ENCODE measurements at places on chromosomes 3 and 15. TPM values are rescaled to one million over a fixed set of nuclear protein-coding genes. Genes with fewer than 3 reads are reported as not detected.

Gene SERPINI2
- total RNA-seq: 0.83 TPM

Gene CHRNA7
- 4.5 TPM for total RNA-seq

Gene LTK
- 0.30 TPM for total RNA-seq

Gene SLC24A5
- not detected for total RNA-seq

Gene ZNF710
- total RNA-seq: 19.7 TPM

Gene ITPKA
- total RNA-seq: 0.51 TPM

Gene EFCC1
- total RNA-seq: 7.8 TPM

Gene SPINK8
- total RNA-seq: not detected

Gene IL5RA
- not detected for total RNA-seq

Gene ATP6V1A
- total RNA-seq: 44.2 TPM

Gene PCOLCE2
- total RNA-seq: 1.5 TPM

Gene NDN
- 120 TPM for total RNA-seq

Gene KBTBD12
- total RNA-seq: not detected

DNA sequence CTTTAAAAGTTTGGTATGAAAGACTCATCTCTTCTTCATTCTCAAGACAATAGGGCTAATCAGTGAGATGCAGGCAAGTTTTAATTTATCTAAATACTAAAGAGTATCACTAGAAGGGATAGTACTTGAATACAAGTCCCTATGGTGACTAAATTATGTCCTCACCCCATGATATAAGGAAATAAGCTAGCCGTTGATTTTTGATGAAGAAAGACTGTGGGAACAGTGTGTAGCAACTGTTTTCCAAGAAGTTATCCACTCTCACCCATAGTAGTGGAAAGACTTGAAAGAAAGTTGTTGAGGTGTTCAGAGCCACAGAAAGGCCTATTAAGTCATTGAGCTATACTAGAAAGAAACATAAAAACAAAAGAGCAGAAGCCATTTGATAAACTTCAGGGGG is 36.7 kb downstream of the PIK3CA start:
- no peak overlapping the region for H3K27ac ChIP-seq
- no peaks in the 10 kb centered on the region for H3K27me3 ChIP-seq
- H3K4me1 ChIP-seq: peaks cover 5% of the 10 kb centered on the region

DNA sequence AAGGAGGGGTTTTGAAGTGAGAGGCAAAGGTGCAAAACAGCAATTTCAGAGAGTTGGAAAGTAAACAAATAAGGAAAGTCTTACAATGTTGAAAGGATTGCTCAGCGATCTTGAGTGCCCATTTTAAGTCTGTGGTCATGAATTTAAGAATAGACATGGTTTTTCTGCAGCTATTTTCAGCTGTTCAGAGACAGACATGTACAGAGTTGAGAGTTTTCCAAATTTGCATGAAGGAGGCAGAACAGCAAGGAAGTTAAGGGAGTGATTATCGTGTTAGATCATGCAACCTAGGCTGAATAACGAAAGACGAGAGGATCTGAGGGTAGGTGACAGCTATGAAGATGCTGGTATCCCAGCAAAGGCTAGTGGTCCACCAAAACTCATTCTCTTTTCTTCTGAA is 37.2 kb downstream of the DET1 start:
- H3K27me3 ChIP-seq: no peaks in the 10 kb centered on the region
- H3K36me3 ChIP-seq: no peaks in the 10 kb centered on the region
- no peak for DNase-seq

GRCh38 chr3:183114384-183115178 is 15.3 kb upstream of the MCCC1 start:
- H3K27me3 ChIP-seq: no peaks in the 10 kb centered on the region
- DNase-seq: no peak
- H3K4me3 ChIP-seq: no peak overlapping the region
- H3K36me3 ChIP-seq: no peaks in the 10 kb centered on the region

DNA sequence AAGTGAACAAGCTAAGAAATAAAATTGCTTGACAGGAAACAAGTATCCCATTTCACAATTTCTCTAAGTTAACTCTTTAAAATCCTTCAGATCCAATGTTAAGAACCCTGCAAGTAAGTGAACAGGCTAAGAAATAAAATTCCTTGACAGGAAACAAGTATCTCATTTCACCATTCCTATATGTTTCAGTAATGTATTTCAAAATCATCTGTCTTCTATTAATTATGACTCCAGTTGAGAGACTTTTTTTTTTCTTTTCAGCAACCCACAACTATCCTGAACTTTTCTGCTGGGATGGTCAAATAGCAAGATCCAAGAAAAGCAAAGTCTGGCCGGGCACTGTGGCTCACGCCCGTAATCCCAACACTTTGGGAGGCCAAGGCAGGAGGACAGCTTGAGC is 2.4 kb upstream of the SLC12A6 start:
- H3K4me3 ChIP-seq: no peak overlapping the region
- no peak overlapping the region for H3K27ac ChIP-seq
- H3K27me3 ChIP-seq: no peaks in the 10 kb centered on the region
- no peak for DNase-seq

DNA sequence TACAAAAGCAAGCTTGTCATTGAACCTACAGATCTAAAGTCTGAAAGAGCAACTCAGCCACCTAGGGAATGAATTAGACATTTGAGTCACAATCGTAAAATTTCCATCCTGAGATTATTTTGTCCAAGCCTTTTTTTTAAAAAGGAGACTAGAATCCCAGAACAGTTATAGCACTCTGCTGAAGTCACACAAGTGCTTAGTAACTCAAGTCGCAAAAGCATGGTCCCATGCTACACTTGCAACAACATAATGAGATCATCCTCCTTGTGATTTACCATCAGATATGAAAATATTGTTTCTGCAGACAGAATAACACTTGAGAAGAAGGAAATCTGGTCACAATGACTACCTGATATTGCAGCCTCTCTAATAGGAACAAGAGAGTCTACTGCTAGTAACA is 106.7 kb downstream of the ZIC4 start:
- no peaks in the 10 kb centered on the region for H3K27me3 ChIP-seq
- no peaks in the 10 kb centered on the region for H3K4me1 ChIP-seq
- no peaks in the 10 kb centered on the region for H3K36me3 ChIP-seq
- H3K27ac ChIP-seq: no peak overlapping the region
- DNase-seq: no peak

GRCh38 chr15:35723852-35724251 is 177.9 kb upstream of the DPH6 start:
- H3K27ac ChIP-seq: no peak overlapping the region
- no peak overlapping the region for H3K4me3 ChIP-seq
- DNase-seq: no peak
- no peaks in the 10 kb centered on the region for H3K36me3 ChIP-seq

- DNase-seq: no peak
- no peaks in the 10 kb centered on the region for H3K4me1 ChIP-seq
- H3K36me3 ChIP-seq: no peaks in the 10 kb centered on the region
Observed at GRCh38 chr3:117105686-117106085, 396.1 kb downstream of the TUSC7 start.

GRCh38 chr3:40602778-40603385 is 78.1 kb downstream of the ZNF621 start:
- no peak for DNase-seq
- no peak overlapping the region for H3K4me3 ChIP-seq
- H3K36me3 ChIP-seq: no peaks in the 10 kb centered on the region
- H3K4me1 ChIP-seq: no peaks in the 10 kb centered on the region

- no peaks in the 10 kb centered on the region for H3K27me3 ChIP-seq
- H3K36me3 ChIP-seq: no peaks in the 10 kb centered on the region
Observed at GRCh38 chr3:188232656-188233055, 78.7 kb downstream of the LPP start.

GRCh38 chr3:40152482-40153133 is 156.9 kb upstream of the EIF1B start:
- no peaks in the 10 kb centered on the region for H3K36me3 ChIP-seq
- no peaks in the 10 kb centered on the region for H3K4me1 ChIP-seq
- H3K27me3 ChIP-seq: no peaks in the 10 kb centered on the region

- H3K4me3 ChIP-seq: no peak overlapping the region
- no peak overlapping the region for H3K27ac ChIP-seq
- H3K36me3 ChIP-seq: no peaks in the 10 kb centered on the region
- H3K4me1 ChIP-seq: no peaks in the 10 kb centered on the region
- no peaks in the 10 kb centered on the region for H3K27me3 ChIP-seq
Observed at GRCh38 chr3:74267588-74268184, 346.8 kb downstream of the CNTN3 start.

GRCh38 chr3:105828703-105829102 is 40.1 kb downstream of the CBLB start:
- no peaks in the 10 kb centered on the region for H3K36me3 ChIP-seq
- no peaks in the 10 kb centered on the region for H3K27me3 ChIP-seq
- no peak for DNase-seq
- no peak overlapping the region for H3K27ac ChIP-seq

DNA sequence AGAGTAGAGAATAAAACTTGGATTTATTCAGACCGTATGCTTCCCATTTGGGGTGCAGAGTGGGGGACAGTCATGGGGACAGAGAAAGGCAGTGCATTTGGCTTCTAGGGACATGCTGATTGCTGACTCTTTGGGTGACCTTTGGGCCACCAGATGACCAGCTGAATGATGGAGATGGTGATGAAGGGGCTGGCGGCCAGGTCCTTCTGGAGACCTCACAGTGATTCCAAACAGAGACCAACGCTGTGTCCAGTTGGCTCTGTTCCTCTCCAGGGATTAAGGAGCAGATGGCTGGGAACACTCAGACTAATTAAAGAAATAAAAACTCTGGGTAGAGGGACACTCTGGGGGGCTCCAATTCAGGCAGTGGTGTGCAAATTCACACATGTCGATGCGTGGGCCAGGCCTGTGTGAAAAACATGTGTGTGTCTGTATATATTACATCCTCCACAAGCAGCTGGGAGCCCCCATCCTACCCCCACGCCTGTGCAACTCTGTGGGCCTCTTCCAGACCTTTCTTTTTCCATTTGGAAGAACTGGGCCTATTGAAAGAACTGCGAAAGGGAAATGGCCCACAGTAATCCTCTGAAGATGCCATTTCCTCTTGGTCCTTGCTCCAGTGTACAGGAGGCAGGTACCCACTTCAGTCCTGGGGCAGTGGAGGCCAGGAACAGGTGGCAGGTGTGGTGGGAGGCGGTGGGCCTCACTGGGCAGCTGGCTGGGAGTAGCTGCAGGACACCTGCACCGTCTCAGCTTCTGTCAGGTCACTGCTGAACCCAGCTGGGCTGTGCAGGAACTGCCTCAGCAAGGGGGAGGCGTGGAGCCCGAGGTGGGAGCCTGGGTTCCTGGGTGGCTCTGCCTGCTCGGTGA is 8.9 kb downstream of the XIRP1 start:
- peaks cover 6% of the 10 kb centered on the region for H3K4me1 ChIP-seq
- no peak overlapping the region for H3K4me3 ChIP-seq
- no peak for DNase-seq
- H3K27me3 ChIP-seq: no peaks in the 10 kb centered on the region

DNA sequence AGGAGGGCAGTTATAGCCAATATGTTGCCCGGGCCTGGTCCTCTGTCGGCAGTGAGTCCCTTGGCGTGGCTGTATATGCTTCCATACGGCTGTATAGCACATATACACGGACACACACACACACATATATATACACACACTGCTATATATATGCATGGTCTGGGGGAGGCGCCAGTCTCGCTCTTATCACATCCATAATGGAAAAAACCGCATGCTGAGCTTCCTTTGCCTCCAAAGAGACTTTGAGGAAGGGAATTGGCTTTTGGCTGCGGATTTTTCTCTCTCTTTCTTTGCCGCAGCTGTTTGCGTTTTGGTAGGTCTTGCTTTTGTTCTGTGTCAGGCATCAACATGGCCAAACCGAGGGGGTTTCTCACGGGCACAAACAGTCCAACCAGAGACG is 11.3 kb upstream of the TMEM115 start:
- H3K27ac ChIP-seq: no peak overlapping the region
- DNase-seq: no peak
- no peak overlapping the region for H3K4me3 ChIP-seq
- peaks cover 2% of the 10 kb centered on the region for H3K4me1 ChIP-seq
- H3K36me3 ChIP-seq: no peaks in the 10 kb centered on the region

DNA sequence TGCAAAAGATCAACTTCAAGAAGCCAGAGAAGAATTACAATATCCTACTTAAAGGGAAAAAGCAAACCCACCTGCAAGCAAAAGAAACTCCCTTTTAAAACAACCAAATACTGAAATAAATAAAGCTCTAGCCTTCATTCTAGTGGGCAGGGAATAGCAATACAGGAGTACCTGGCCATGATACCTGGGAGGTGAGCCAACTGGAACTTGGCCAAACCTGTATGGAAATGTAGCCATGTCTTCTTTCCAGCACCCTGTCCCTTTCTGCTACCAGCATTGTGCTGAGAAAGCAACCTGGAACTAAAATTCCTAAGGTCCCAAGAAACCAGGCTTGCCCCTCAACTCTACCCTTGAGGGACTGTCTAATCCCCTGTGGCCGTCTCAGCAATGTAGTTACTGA is 530.0 kb downstream of the EPHB1 start:
- H3K4me1 ChIP-seq: no peaks in the 10 kb centered on the region
- DNase-seq: no peak
- H3K4me3 ChIP-seq: no peak overlapping the region
- no peaks in the 10 kb centered on the region for H3K36me3 ChIP-seq
- H3K27me3 ChIP-seq: no peaks in the 10 kb centered on the region
- no peak overlapping the region for H3K27ac ChIP-seq

- DNase-seq: no peak
- H3K27me3 ChIP-seq: no peaks in the 10 kb centered on the region
- H3K4me1 ChIP-seq: no peaks in the 10 kb centered on the region
- H3K36me3 ChIP-seq: no peaks in the 10 kb centered on the region
- H3K4me3 ChIP-seq: no peak overlapping the region
- no peak overlapping the region for H3K27ac ChIP-seq
Observed at GRCh38 chr3:171959532-171960089, 79.8 kb upstream of the FNDC3B start.

- DNase-seq: no peak
- no peak overlapping the region for H3K4me3 ChIP-seq
- no peaks in the 10 kb centered on the region for H3K27me3 ChIP-seq
- H3K4me1 ChIP-seq: no peaks in the 10 kb centered on the region
- no peaks in the 10 kb centered on the region for H3K36me3 ChIP-seq
- no peak overlapping the region for H3K27ac ChIP-seq
Observed at GRCh38 chr3:60555686-60556354, 695.4 kb downstream of the FHIT start.

DNA sequence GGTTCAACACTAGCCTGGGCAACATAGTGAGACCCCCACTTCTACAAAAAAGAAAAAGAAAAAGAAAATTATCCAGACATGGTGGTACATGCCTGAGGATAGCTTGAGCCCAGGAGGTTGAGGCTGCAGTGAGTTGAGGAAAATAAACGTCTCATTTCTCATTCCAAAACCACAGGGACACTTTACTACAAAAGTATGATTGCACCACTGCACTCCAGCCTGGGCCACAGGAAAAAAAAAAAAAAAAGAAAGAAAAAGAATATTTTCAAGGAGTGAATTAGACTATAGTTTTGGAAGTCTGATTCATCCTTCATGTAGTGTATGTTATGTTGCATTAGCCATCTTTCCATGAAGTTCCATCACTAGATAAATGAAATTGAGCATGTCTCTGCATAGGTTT is 149.5 kb upstream of the THBS1 start:
- no peak for DNase-seq
- no peaks in the 10 kb centered on the region for H3K27me3 ChIP-seq
- no peak overlapping the region for H3K27ac ChIP-seq
- peaks cover 7% of the 10 kb centered on the region for H3K4me1 ChIP-seq
- no peak overlapping the region for H3K4me3 ChIP-seq
- H3K36me3 ChIP-seq: no peaks in the 10 kb centered on the region

- no peaks in the 10 kb centered on the region for H3K27me3 ChIP-seq
- no peak overlapping the region for H3K4me3 ChIP-seq
- H3K4me1 ChIP-seq: no peaks in the 10 kb centered on the region
Observed at GRCh38 chr3:100175637-100176280, 61.5 kb upstream of the FILIP1L start.
